ENCODE measurements at places on chromosomes 1 and 21.
A peak's percentile ranks its signal among the peaks of the same experiment; 100 is the strongest.

DNA sequence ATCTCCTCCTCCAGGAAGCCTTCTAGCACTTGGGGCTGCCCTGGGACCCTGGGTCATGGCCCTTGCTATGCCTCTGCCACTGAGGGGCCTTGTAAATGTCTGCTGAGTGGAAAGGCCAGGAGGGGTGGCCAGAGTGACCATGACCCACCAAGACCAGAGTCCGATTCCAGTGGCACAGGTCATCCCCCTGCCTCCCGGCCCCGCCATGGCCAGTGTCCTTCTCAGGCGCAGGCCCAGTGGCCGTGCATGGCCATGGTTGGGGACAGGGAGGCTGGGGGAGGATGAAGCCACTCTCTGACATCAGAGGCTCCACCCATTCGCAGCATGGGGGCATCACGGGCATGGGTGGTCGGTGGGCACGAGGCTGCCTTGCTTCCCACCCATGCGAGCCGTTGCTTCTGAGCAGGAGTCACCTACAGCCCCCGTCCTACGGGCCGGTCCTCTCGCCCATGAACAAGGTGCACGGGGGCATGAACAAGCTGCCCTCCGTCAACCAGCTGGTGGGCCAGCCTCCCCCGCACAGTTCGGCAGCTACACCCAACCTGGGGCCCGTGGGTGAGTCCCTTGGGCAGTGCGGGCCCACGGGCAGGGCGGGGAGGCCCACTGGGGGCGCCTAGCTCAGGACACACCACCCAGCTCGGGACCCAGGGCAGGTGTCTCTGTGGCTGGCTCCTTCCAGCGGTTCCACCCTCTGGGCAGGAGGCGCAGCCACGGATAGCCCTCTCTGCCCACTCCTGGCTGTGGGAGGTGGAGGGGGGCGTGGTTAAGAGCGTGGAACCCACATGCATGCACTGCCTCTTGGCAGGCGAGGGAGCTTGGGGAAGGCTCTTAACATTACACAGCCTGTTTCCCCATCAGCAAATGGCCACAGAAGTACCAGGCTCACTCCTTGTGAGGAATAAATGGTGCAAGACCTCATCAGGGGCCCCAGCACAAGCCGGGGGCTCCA is 22.4 kb upstream of the CCDC27 start:
- DNase-seq = no peak

GRCh38 chr1:176964687-176965086 is 199.8 kb downstream of the ASTN1 start:
- DNase-seq = no peak

DNA sequence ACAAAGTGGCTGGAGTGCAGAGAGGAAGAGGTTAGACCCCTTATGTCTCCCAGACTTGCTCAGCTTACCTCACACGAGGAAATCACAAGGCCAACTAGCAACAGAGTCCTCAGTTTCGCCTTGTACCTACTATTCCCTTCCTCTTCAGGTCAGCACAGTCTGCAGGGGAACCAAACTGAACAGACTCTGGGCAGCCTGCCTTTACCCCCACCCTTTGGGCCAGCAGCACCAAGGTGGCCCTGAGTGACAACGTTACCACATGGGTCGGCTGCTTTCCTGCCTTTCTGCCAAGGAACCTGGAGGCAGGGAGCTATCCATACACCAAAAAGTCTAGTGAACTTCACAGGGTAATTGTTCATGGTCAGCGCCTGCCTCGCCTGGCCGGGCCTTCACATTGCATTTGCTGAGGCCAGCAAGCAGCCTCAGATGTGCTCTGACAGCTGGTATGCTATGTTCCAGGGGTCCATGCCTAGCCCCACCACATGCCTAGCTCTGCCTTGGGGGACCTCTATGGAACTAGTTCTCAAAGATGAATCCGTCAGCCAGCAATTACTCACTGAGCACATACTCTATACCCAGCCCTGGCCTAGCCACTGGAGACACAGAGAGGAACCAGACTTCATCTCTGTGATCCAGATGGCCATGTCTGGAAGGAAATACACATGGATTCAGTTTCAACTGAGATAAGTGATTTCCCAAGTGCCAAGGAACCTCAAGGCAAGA is 69.6 kb downstream of the DMAP1 start:
- no peak for DNase-seq

DNA sequence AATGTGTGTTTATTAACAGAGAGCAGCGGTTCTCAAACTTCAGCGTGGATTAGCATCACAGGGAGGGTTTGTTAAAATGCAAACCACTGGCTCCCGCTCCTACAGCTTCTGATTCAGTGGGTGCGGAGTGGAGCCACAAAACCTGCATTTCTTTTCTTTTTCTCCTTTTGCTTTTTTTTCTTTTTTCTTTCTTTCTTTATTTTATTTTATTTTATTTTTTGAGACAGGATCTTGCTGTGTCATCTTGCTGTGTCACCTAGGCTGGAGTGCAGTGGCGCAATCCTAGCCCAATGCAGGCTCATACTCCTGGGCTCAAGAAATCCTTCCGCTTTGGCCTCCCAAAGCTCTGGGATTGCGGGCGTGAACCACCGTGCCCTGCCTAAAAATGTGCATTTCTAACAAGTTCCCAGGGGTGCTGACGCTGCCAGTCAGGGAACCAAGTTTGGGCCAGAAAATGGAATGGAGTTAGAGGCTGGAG is 20.9 kb upstream of the SLC1A7 start:
- DNase-seq = no peak

- no peak for DNase-seq
Measured at GRCh38 chr1:184153731-184154130, 102.2 kb downstream of the TSEN15 start.

GRCh38 chr1:215569986-215570824 is 3.1 kb downstream of the KCTD3 start:
- no peak for DNase-seq

DNA sequence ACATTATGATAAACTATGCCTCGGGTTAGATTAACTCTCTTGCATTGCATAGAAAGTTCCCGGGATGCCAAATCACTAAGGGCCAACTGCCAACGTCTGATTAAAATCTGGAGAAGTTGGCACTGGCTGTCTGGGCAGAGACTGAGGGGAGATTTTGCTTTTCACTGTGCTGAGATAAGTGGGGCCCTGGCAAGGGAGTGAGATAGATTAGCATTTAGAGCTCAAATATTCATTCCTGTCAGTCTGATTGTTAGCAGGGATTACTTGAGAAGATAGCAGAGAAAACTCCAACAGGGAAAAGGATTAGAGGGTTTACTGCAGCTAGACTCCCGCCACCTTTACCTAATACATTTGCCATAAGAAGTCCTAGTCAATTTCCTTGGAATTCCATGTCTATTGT is 714.1 kb upstream of the CHRM3 start:
- DNase-seq = peak; percentile 18

- no peak for DNase-seq
Measured at GRCh38 chr21:37655611-37656300, 260.5 kb downstream of the KCNJ6 start.

DNA sequence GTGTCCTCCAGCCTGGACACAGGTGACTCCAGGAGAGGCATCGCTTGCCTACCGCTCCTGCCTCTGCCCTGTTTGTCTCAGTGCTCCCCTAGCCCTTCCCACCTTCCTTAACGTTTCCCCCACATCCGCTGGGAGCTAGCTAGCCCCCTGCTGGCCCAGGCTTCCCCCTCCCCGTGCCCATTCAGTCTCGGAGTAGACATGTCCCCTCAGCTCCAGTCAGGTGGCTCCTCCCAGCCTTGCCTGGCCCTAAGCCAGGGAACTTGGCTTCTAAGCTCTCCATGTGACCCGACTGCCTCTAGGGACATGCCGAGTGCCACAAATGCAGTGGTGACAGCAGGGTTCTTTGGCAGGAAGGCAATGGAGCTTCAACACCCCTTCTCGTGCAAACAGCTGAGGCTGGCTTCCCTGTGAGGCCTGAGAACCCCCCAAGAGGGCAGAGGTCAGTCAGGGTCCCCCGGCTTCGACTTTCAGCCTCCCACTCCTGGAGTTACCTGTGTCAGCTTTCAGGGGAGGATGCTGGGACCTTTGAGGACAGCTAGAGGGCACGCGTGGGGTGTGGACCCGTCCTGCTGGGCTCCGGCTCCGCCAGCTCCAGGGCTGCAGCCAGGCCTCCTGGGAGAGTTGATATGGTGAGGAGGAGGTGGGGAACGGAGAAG is 16.2 kb downstream of the DRAXIN start:
- DNase-seq = peak; percentile 67

GRCh38 chr1:210024996-210025395 is 87.0 kb downstream of the SYT14 start:
- DNase-seq = no peak

DNA sequence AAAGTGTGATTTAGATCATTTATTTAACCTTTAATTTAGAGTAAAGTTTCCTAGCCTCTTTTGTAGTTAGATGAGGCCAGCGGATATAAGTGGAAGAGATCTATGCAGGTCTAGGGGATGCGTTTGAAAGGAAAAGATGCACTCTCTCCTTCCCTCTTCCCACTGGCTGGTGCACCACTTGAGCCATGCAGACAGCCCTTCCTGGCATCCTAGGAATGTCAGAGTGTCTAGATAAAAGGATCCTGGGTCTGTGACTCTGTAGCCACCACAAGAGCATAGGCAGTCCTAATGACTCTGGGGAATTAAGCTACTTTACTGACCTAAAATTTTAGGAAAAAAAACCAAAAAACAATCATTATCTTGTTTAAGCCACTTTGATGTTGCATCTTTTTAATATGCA is 16.0 kb upstream of the STUM start:
- no peak for DNase-seq

DNA sequence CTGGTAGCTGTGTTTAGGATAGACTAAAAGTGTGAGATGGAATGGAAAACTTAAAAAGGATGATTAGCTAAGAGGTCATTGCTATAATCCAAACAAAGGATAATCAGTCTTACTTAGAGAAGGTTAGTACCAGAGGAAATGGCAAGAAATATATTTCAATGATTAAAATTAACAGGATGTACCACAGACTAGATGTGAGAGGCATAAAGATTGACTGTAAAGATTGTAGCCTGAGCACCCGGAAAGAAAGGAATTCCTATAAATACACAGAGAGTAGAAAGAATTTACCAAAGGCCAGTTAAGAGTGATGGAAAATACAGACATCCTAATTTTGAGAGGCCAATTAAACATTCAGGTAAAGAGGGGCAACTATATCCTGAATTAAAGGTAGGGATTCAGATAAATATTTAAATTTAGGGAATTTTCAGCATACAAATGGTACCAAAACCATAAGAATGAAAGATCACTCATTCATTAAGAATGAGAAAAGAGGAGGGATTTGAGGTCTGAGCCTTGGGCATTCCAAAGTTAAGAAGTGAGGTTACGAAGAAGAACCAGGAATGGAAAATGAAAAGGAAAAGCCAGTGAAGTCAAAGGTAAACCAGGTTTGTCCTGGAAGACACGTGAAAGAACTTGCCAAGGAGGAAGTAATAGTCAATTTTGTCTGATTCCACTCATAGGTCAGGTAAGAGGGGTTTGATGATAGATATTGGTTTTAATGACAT is 46.4 kb upstream of the RGS1 start:
- no peak for DNase-seq

DNA sequence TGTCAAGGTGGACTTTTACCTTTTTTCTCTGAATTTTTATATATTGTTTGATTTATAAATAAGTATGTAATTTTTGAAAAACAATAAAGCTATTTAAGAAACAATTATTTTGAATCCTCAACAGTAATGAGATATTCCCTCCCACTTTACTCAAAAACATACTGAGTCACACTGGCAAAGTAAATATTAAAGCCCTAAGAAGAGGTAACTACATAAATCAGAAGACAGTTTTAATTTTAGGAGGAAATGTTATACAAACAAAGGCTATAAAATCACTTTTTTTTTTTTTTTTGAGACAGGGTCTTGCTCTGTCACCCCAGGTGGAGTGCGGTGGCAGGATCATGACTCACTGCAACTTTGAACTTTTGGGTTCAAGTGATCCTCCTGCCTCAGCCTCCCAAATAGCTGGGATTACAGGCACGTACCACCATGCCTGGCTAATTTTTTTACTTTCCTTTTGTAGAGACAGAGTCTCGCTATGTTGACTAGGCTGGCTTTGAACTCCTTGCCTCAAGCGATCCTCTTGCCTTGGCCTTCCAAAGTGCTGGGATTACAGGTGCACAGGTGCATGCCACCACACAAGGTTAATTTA is 36.2 kb downstream of the ZSWIM5 start:
- DNase-seq = no peak

GRCh38 chr1:4687943-4688342 is 33.5 kb downstream of the AJAP1 start:
- no peak for DNase-seq

GRCh38 chr1:159860456-159860855 is 2.0 kb downstream of the VSIG8 start:
- no peak for DNase-seq

- DNase-seq = no peak
Measured at GRCh38 chr1:40049725-40050124, 9.2 kb downstream of the CAP1 start.

- DNase-seq = no peak
Measured at GRCh38 chr1:96968541-96968940, 247.0 kb downstream of the PTBP2 start.

Measured in femur (tissue), 1 donor.